ENCODE measurements at places on chromosomes 3 and 15.

DNA sequence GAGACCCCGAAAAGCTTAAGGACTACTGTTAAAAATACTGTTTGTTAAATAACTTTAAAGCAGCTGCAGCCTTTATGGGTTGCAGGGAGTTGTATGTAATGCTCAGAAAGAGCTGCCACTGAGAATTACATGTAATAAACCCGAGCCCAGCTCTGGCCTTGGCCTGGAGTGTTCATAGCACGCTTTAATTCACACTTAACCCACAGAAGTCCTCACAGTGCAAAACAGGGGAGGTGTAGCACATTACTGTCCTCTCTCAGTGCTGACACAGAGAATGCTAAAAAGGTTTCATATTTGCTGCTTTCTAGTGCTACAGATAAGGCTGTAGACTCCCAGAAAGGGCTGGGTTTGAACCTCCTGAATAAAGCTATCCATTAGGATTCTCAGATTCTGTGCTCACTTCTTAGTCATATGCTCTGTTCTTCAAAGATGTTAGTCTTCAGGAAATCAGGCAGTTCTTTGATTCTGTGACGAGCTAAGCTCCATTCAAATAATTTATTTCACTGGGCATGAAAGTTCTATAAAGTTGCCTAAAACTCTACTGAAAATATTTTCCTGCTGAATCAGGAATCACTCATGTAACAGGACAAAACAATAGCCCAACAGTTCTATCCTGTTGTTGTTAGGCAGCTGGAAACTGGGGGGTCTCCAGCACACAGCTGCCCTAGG is 108.0 kb downstream of the SENP2 start:
- DNase-seq = no peak

GRCh38 chr15:66765478-66766281 is 63.6 kb downstream of the SMAD6 start:
- DNase-seq = no peak

DNA sequence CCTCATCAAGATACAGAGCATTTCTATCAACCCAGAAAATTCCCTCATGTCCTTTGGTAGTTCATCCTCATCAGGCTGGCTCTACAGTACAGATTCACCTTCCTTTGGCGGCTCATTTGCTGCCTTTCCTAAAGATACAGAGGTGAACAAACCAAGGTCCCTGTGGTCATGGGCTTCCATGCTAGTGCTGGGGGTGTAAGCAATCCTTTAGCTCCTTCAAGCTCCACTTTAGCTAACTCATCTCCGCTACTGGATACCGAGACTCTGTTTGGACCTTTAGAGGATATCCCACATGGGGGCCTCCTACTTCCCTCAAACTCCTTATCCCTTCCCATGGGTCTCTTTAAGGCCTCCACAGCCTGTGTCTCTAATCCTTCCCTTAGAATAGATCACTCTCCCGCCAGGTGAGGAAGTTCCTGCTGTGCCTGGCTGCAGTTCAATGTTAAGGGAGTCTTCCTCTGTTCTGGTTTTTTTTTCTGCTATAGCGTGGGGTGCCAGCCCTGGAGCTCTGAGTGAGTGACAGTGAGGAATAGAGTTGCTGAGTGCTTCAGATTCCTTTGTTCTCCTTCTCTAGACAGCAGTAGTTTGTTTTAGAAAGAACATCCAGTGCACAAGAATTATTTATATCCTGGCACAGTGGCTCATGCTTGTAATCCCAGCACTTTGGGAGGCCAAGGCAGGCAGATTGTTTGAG is 30.7 kb downstream of the CLEC3B start:
- DNase-seq = no peak

GRCh38 chr3:184373422-184373821 is 4.6 kb downstream of the THPO start:
- no peak for DNase-seq

- no peak for DNase-seq
Observed at GRCh38 chr3:72287956-72288355, 503.0 kb upstream of the PROK2 start.

DNA sequence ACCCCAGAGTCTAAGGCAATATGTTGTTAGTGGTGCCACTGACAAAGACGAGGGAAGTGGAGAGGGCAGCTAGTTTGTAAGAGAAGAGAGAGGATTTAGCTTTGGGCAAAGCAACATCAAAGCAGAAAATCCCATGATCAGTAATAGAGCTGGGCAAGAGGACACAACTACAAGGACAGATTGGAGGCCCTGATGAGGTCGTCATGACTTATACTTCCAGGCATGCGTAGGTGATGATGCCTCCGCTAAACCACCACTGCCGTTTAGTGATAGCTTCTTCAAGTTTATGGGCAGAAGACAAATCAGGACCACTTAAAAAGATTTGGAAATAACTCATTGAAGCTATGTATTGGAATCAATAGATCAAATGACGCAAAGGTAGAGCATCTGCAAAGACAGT is 2.6 kb downstream of the HRG start:
- no peak for DNase-seq

- DNase-seq = no peak
Observed at GRCh38 chr3:150094150-150094933, 123.6 kb upstream of the PFN2 start.

GRCh38 chr3:11719406-11720303 is 75.9 kb upstream of the VGLL4 start:
- DNase-seq = peak; percentile 62

- DNase-seq = no peak
Observed at GRCh38 chr3:76653640-76654251, 386.2 kb upstream of the ROBO2 start.

DNA sequence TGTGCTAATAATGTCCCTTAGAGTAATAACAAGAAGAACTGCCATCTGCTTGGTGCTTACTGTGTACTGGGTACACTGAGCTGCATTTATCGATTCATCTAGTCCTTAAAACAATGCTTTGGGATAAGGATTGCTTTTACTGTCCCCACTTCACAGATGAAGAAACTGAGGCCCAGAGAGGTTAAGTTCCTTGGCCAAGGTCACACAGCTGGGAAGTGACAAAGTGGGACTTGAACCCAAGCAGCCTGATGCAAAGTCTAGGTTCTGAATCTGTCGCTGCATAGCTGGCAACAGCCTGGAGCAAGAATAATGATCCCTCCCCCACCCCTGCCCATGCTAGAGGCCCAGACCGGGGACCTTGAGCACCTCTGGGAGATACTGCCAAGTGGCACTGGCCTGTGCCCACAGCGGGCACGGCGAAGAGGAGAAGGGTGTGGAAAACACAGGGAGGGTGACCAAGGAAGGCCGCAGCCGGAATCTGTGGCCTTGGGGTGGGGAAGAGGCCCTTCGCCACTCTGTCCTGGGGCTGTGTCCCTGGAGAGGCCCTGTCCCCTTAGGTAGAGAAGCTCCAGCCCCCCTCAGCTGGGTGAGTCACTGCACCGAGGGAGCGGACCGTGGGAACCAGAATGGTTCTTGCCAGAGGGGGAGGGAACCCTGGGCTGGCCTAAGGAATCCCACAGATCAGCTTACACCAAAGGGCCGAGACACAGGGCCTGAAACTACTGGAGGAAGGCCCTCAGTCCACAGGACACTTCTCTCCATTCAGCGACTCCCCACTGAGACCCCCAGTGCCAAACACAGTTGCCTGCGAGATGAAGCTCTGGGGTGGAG is 3.5 kb downstream of the PLXND1 start:
- no peak for DNase-seq

DNA sequence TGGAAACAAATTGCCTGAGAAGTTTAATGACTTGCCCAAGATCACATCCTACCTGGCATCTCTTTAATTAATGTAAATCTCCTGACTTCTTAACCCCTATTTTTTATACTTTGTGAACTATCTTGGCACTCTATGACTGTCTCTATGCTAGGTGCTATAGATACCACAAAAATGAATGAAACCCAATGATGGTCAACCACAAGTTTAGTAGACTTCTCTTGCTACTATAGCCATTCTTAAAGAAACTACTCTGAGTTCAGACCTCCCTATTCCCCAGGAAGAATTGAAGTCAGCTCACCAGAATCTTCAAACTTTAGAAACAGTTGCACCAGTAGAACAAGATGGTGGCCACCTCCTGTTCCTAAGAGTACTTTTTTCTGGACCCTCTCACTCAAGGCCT is 191.1 kb downstream of the RSL24D1 start:
- DNase-seq = no peak

Data from stimulated activated CD4-positive, alpha-beta T cell treated with anti-CD3 and anti-CD28 coated beads, TNF-alpha, amount 100 ng/mL, for 48 hours (primary cell).